ENCODE measurements at places on chromosomes 11 and 22.
A peak's percentile ranks its signal among the peaks of the same experiment; 100 is the strongest.

- no peak for DNase-seq
Observed at GRCh38 chr11:60274416-60274815, 6.0 kb upstream of the MS4A4A start.

DNA sequence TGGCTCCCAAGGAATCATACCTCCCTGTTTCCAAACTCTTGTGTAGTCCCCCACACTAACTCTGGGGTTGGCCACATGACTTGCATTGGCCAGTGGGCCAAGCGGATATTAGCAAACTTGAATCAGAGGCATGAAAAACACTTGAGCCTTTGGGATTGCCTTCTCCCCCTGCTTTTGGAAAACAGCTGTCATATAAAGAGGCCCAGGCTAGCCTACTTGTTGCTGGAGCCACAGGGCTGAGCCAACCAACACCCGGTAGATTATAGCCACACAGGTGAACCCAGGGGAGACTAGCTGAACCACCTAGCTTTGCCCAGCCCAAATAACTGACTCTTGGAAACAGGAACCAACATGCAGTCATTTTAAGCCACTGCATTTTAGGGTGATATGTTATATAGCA is 354.8 kb downstream of the TENM4 start:
- DNase-seq: no peak

DNA sequence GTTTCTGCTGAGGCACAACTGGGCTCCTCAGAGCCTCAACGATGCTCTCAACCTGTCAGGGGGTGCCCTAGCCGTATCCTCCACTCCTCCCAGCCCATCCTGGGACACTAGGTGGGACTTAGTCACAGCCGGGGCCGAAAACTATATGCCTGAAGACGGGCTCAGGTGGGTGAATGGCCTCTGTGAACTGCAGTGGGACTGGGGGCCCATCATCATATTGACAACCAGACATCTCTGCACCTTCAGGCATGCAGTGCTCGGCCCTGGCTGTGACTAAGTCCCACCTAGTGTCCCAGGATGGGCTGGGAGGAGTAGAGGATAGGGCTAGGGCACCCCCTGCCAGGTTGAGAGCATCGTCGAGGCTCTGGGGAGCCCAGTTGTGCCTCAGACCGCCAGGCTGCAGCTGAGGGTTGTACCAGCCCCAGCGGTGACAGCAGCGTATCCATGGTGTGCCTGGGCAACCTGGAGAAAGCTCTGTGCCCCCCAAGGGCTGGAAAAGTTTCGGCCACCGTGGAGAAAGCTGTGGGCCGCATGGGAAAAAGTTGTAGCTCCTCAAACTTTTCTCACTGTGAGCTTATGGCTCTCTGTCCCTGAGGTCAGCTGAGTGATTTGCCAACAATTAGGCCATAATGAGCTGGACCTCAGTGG is 88.9 kb downstream of the RRM1 start:
- no peak for DNase-seq

GRCh38 chr11:67025750-67026149 is 2.8 kb downstream of the SYT12 start:
- DNase-seq: no peak

DNA sequence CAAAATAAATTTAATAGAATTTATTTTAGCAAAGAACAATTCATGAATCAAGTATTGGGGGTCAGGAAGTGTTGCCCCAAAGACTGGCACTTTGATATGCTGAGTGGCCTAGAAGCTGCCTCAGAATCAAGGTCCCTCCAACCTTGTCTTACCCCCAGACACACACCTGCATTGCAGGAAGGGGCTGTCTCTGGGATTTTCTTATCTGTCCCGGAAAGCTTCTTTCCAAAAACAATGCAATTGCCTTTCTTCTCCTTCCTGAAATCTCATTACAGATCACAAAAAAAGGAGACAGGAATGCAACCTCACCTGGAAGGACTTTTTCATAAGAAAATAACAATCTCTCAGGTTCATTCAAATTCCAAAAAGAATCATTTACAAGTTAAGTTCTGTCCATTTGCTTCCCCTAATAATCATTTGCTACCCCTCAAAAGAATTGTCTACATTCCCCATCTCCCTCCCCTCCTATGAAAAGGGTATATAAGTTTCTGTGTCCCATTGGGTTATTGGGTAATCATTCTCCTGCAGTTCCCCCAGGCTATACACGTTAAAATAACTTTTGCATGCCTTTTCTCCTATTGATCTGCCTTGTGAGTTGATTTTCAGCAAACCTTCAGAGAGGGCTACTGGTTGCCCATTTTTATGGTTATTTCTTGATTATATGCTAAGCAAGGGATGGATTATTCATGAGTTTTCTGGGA is 21.3 kb downstream of the OR10A6 start:
- no peak for DNase-seq

- no peak for DNase-seq
Observed at GRCh38 chr11:112247201-112247600, 13.5 kb downstream of the PLET1 start.

- DNase-seq: no peak
Observed at GRCh38 chr22:39179401-39179827, 26.9 kb upstream of the CBX7 start.

DNA sequence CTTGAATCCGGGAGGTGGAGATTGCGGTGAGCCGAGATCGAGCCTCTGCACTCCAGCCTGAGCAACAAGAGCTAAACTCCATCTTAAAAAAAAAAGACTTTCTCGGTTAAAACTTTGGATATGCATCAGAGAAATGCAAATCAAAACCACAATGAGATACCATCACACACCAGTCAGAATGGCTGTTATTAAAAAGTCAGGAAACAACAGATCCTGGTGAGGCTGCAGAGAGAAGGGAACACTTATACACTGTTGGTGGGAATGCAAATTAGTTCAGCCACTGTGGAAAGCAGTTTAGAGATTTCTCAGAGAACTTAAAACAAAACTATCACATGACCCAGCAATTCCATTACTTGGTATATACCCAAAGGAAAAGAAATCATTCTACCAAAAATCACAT is 619.4 kb upstream of the KIRREL3 start:
- DNase-seq: no peak

DNA sequence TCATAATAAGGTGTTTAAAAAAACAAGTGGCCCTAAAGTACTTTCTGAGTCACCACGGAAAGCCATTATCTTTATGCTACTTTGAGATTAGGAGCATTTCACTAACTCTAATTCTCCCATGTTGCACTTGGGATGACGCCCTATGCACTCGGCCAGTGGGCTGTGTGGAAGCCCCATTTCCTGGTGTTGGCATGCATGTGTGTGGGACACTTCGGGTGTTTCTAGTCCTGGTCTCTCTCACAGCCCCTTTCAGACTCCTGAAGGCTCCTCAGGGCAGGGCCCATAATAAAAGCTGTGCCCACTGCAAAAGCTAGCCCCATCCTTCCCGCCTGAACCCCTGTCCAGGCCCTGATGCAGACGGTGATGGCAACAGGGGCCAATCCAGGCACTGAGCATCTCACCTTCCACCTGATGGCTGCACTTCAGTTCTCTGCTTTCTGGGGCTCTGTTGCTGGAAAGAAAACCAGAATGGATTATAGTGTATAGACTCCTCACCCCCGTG is 14.9 kb upstream of the FXYD2 start:
- no peak for DNase-seq

DNA sequence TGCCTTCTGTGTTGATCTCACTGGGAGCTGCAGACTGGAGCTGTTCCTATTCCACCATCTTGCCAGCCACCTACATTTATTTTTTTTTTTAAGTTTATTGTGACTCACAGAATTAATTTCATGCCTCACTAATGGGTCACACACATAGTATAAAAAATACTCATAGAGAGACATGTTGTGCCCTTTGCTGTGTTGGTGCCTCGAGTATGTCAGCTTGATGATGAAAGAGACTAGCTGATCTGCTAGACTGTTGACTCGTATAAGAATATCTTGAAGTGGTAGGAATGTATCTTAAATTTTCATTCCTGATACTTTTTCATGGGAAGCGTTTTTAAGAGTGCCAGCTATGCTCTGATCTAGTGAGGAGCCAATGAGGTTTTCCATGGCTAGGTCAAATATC is 28.6 kb upstream of the AMPD3 start:
- no peak for DNase-seq

GRCh38 chr11:131713529-131714134 is 343.2 kb downstream of the NTM start:
- DNase-seq: no peak

DNA sequence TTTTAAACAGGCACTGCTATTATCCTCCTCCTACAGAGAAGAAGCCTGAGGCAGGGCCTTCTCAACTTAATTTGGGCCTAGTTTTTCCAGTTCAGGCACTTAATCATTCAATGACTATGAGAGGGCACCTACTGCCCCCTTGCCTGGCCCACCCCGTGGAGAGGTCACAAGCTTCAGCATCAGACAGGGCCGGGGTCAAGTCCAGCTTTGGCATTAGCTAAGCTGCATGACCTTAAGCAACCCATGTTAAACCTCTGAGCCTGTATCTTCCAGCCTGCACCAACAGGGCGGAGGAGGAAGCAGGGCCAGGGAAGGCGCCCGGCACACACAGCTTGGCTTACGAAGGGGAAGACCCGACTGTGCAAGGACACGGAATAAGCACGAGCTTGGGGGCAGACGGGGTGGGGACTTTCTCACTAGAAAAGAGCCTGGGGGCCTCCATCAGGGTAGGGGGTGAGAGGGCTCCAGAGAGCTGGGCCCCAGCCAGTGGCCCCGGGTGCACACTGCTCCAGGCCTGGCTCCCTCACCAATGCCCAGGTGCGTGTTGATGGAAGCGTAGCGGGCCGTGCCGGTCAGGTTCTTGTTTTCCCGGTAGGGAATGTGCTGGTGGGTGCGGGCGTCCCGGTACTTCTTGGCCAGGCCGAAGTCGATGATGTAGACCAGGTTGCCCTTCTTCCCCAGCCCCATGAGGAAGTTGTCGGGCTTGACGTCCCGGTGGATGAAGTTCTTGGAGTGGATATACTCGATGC is 16.9 kb downstream of the CSNK1E start:
- DNase-seq: no peak

GRCh38 chr11:122441666-122442035 is 213.9 kb upstream of the UBASH3B start:
- DNase-seq: no peak

DNA sequence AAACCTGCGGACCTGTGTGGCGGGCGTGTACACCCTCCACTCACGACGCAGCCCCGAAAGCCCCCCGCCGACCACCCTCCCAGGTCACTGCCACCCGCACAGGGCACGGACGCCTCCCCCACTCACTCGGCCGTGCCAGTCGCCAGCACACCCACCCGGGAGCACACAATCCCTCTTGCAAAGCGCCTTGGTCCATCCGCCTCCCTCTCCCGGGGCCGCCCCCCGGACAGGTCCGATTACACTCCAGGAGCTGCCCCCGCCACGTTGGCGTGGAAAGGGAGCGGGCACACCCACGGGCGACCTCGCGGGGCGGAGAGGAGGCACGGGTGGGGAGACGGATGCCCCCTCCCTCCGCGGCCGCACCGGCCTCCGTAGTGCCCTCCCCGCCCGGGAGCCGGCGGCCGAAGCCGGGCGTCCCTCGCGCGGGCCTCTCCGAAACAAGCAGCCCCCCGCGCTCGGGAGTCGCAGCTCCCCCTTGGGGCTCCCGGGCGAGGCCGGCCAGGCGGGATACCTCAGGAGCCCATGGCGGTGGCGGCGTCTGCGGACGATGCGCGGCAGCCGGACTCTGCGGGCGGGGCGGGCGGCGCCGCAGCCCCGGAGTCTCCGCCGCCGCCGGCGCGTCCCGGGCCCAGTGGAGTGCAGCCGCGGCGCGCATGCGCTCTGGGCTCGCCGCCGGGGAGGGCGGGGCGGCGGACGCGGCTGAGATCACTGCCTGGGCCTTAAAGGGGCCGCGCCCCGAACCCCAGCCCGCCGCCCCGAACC is at the start of gene TMEM184B:
Gene TMEM184B, minus strand, starts transcription at position 638 of the 762 bp plus-strand sequence. CDS start 25,049 bp downstream, outside the sequence.
- peak; percentile 79 for DNase-seq

- DNase-seq: no peak
Observed at GRCh38 chr11:84882056-84882455, 745.1 kb downstream of the DLG2 start.

GRCh38 chr22:41285441-41285819 is 557 bp downstream of the RANGAP1 start:
- DNase-seq: peak; percentile 68

DNA sequence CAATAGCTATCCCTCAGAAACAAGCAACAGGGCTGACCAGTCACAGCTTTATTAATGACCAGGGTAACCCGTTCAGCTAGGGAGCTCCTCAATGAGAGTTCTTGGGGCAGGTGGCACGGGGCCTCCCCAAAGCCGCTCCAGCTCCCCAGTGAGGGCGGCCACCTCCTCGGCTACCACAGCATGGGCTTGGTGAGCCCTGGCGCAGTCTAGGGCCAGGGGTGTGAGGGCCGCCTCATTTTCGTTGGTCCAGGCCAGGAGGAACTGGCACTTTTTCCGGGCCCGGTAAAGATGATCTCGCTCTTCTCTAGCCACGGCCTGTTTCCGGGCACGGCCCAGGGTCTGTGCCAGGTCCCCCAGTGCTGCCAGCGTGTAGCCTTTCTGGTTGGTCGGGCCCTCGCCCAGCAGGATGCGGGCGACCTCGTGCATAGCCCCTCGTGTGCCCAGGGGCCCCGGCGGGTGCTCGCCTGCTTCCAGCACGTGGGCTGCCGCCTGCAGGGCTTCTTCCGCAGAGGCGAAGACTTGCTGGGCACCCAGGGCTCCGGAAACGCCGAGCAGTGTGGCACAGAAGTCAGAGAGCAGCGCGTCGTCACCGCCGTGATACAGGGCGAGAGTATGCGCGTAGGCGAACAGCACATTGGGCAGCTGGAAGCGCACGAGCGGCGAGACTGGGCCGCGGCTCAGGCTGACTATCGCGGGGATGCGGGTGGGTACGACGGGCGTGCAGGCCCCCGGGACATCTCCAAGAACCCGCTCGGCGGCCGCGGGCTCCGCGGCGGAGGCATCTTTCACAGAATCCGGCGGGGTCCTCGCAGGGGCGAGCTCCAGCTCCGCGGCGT is 913 bp downstream of the ZNHIT2 start:
- peak; percentile 51 for DNase-seq

DNA sequence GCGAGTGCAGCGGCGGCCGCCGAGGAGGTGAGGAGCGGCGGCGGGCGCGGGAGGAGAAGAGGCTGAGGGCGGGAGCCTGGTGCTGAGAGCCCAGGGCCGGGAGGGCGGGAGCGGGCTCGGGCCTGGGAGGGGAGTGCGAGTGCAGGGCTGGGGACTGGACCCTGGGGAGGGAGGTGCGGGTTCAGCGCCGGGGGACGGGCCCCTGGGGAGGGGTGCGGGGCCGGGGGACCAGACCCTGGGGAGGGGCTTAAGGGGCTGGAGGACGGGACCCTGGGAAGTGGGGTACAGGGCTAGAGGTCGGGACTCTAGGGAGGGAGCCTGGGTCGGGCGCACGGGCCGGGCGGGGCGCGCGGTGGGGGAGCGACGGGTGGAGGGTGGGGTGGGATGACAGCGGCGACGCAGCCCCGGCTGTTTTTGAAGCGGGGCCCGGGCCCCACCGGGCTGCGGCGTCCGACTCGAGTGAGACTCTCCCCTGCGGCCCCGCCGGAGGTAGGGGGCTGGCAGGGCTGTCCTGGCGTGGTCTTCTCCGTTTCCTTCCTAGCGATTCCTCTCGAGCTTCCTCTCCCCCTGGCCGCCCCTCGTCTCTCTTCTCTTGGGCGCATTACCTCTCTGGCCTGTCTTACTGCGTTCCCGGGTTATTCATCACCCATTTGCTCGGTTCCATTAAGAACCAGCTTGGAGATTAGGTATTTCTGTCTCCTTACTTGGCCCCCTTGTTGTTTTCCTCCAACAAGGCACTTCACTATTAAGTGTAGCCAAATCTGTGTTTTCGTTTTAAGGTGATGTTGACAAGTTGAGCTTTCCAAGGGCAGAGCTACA is 754 bp downstream of the NUP50 start:
- DNase-seq: peak; percentile 12

- DNase-seq: no peak
Observed at GRCh38 chr11:100460426-100460825, 226.7 kb upstream of the ARHGAP42 start.

Measured in CD4-positive, alpha-beta T cell treated with Interleukin-6 at 100 ng/mL for 8 hours (primary cell).